CD4-positive, alpha-beta T cell treated with Interleukin-12 subunit alpha and Interleukin-12 subunit beta, for 1 hour (primary cell): ENCODE measurements at places on chromosomes 12 and 14.

DNA sequence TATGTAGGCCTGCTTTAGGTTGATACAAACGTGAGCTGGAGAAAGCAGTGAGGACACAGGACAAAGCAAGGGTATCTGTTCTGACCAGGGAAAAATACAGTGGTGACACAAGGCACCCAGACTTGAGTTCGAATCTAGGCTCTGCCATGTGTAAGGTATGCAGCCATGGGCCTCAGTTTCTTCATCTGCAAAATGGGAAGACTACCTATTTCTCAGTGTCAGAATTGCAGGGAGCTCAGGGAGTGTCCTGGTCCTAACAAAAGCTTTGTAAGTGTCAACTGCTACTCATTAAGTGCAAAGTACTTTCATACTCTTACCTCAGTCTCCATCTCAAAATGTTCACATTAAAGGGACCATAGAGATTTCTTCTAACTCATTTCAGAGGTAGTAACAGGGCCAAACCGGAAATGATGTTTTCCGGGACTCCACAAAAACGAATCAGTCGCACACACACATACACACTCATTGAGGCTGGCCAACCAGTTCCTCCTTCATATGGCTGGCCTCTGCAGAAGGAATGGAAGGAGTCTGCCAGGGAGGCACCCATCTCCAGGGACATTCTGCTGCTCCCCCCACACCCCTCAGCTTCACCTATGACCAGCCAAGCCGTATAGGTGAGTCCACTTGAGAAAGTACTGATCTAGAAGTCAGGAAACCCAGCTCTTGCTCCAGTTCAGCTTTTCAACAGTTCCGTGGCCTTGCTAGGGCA is 7.8 kb downstream of the CTDSP2 start:
- peak; percentile 48 for DNase-seq

- no peak for DNase-seq
These were observed 6.7 kb downstream of the RAB15 start for GRCh38 chr14:64965356-64966000.

DNA sequence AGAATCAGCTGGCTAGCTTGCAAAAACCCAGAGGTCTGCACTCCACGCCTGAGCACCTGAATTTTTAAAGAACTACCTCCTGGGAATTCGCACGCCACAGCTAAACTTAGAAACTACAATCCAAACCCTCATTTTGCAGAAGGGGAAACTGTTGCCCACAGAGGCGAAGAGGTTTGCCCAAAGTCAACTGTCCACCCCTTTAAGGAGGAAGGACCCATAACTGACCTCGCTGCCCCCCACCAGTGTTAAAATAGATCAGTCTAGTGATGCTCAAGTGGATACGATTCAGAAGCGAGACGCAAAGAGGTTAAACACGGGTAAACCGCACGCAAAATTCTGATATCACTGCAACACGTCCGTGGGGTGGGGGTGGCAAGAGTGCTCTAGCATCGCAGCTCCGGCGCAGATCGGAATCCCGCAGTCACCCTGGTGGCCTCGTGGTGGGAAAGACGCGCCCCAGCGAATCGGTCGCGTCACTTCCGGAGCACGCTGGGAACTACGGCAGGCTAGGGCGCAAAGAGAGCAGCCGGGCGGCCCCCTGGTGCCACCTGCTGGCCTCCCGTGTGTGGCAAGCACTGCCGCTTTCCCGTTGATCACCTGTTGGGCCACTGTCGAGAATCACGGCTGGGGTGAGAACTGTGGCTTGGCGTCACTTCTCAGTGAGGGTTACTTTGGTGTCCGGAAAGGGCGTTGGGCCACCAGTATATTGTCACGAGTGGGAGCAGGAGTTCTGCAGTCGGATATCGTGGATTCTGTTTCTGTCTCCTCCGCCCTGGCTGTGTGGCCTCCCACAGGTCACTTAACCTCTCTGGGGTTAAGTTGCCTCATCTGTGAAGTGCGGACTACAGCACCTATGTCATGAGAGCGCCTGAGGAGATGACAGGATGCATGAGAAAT is at the start of gene ALKBH2:
Gene ALKBH2 (minus strand): TSS at position 451 of the 897 bp plus-strand sequence. CDS start 686 bp downstream, outside the sequence.
- DNase-seq, result peak; percentile 96

- peak; percentile 52 for DNase-seq
These were observed 24.3 kb downstream of the NCOR2 start for GRCh38 chr12:124543052-124543589.

DNA sequence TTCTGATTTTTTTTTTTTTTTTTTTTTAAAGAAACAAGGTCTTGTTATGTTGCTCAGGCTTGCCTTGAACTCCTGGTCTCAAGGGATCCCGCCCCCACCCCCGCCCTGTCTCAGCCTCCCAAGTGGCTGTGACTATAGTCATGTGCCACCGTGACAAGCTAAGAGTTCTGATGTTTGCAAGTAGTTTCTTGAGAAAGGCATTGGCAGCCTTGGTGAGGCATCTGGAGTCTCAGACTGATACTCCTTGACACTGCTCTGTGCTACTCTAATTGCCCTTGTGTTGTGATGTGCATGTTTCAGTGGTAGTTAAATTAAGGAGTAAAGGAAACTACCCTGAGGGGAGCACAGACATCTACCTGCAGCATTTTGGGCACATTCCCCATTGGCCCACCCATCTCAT is 46.2 kb upstream of the OR4E1 start:
- DNase-seq, result no peak

- DNase-seq, result no peak
These were observed 79.1 kb upstream of the EEA1 start for GRCh38 chr12:93008044-93008778.

GRCh38 chr14:77314539-77315457 is 5.9 kb downstream of the POMT2 start:
- DNase-seq, result no peak

- DNase-seq, result no peak
These were observed 17.9 kb downstream of the TOGARAM1 start for GRCh38 chr14:44979740-44980356.

DNA sequence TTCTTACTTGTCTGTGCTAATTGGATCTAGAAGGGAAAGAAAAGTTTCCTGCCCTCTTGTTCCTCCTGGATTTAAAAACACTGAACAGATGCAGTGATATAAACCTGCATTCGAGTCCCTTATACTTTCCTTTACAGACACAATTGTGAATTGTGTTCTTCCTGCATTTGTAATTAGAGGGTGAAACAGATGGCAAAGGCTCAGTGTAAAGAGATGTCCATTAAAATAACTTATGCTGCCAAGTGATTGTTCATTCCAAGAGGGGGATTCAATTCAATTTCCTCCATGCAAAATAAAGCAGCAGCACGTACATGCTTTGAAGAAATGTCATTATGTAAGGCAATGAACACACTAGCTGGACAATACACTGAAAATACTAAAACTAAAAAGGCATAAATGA is 248.3 kb upstream of the LRIG3 start:
- DNase-seq, result no peak

GRCh38 chr12:122965321-122965751 is 927 bp downstream of the ABCB9 start:
- DNase-seq, result no peak

DNA sequence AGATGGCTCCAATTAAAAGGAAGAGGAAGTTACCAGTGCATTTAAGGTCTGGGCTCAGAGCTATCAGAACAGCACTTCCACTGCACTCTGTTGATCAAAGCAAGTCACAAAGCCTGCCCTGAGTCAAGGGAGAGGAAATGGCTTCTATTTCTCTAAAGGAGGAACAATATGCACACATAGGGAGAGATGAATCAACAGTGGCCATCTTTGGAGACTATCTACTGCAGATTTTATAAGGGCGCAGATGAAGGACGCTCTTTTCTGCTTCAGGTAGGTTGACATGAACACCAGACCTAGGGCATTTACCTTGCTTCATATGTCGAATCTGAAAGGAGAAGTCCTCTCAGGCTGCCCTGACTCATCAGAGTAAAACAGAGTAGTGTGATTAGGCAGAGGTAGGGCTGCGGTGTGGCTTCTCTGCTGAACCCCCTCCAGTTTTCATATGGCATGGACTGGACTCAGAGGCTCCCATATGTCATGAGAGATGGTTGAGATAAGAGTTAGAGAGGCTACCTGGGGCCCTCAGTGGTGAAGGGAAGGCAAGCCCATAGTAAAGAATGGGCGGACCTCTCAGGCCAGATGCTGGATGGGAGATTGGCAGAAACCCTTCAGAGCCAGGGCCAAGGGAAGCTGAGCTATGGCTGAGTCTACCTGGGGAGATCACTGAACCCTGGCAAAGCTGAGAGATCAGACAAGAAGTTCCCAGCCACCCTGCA is 84.4 kb downstream of the ARF6 start:
- peak; percentile 55 for DNase-seq

- no peak for DNase-seq
These were observed 72.3 kb downstream of the SRGAP1 start for GRCh38 chr12:63916561-63917476.
